Occipital lobe (tissue), 3 donors: ENCODE measurements at places on chromosomes 11 and 22. TPM values are rescaled to one million over a fixed set of nuclear protein-coding genes. Genes with fewer than 3 reads are reported as not detected.

TUBGCP6 gene
- total RNA-seq = 34.0 TPM

RFPL1 gene
- not detected for total RNA-seq

GRCh38 chr11:75188671-75189070 is 37.8 kb downstream of the SLCO2B1 start:
- DNase-seq = no peak

SAA1 gene
- not detected for total RNA-seq

DNA sequence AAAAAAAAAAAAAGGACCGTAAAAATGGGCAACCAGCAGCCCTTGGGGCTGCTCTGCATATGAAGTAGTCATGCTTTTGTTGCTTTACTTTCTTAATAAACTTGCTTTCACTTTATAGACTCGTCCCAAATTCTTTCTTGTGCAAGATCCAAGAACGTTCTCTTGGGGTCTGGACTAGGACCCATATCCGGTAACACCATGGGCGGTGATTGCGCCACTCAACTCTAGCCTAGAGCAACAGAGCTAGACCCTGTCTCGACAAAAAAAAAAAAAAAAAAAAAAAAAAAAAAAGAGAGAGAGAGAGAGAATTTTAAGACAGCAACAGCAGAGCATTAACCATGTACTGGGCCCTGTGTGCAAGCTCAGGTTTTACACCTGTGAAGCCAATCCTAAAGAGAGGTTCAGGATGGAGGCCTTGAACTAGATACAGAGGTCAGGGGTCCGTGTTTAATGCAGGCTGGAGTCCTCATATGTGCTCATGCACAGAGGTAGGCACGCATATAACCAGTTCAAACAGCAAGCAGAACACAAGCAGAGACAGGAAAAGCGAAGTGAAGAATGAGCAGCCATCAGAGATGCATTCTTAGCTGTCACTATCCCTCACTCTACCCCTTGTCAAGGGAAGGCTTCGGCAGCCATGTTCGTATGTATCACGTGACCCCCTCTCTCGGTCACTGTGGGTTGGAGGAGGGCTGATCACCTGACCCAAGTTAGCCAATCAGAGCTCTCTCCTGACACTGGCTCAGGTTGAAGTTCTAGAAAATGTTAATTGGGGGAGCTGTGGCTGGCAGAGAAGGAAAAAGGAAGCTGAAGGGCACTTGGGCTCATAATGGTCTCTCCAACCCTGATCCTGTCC is 16.7 kb upstream of the SYT12 start:
- no peak for DNase-seq

DNA sequence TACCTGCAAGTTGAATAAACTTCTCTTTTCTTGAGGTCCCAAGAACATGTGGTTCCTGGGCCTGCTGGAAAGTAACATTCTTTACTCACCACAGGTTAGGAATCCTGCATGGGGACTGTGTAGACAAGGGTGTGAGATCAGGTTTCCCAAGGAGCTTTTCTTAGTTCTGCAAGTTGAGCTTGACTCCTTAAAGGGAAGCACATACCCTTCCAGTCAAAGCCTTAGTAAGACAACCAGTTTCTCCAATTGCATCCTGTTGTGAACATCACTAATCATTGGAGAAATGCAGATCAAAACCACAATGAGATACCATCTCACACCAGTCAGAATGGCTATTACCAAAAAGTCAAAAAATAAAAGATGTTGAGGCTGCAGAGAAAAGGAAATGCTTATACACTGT is 48.3 kb upstream of the PAK1 start:
- DNase-seq = no peak

GRCh38 chr11:127027000-127027399 is 26.4 kb upstream of the KIRREL3 start:
- no peak for DNase-seq

DNA sequence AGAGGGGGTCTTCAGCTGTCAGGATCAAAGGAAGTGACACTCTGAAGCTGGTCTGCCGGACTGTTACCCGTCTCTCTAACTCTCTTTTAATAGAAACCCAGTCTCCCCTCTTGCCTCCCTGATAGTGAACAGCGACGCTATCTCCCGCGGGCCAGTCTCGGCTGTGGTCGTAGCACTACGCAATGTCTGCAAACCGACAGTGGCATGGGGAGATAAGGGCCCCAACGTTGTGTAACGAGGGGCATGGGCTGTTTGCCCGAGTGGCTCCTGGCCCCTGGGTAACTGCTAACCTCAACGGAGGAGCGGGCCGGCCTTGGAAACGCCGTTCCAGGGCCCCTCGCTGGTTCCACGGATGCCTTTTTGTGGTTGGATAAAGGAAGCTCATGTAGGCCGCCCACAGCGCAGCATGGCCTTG is 23.3 kb downstream of the ZBTB16 start:
- DNase-seq = no peak

GRCh38 chr11:79092791-79093353 is 348.0 kb downstream of the TENM4 start:
- peak; percentile 27 for DNase-seq
